Stimulated activated CD8-positive, alpha-beta memory T cell treated with anti-CD3 and anti-CD28 coated beads, Interleukin-4, amount 100 ng/mL, for 1 hour (primary cell): ENCODE measurements at places on chromosomes 12 and 14.

GRCh38 chr12:2372178-2372577, 319.4 kb downstream of the CACNA1C start:
- no peak for DNase-seq

DNA sequence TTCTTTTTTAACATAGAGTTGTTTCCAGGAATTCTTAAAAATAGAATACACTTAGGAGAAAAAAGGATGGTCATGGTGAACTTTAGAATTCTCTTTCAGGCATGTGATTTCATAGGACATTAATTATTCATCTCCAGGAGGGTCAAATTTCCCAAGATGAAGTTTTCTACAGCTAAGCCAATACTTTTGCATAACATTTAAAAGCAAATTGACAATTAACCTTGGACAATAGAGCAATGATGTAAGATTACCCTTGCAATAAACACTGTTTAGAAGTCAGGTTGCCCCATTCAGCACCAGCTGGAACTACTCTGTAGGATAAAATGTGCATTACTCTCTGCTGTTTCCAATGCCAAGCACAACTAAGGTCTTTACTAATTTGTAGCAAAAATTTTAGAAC, 49.5 kb downstream of the SIX1 start:
- DNase-seq, result no peak

DNA sequence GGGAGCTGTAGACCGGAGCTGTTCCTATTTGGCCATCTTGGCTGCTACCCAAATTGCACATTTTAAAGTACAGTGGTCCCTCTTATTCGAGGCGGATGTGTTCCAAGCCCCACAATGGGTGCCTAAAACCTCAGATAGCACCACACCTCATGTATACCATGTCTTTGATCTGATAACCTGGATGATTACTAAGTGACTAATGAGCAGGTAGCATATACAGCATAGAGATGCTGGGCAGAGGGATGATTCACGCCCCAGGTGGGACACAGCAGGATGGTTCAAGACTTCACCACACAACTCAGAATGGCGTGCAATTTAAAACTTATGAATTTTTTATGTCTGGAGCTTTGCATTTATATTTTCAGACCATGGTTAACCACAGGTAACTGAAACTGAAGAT, 255.0 kb downstream of the AKAP6 start:
- no peak for DNase-seq

DNA sequence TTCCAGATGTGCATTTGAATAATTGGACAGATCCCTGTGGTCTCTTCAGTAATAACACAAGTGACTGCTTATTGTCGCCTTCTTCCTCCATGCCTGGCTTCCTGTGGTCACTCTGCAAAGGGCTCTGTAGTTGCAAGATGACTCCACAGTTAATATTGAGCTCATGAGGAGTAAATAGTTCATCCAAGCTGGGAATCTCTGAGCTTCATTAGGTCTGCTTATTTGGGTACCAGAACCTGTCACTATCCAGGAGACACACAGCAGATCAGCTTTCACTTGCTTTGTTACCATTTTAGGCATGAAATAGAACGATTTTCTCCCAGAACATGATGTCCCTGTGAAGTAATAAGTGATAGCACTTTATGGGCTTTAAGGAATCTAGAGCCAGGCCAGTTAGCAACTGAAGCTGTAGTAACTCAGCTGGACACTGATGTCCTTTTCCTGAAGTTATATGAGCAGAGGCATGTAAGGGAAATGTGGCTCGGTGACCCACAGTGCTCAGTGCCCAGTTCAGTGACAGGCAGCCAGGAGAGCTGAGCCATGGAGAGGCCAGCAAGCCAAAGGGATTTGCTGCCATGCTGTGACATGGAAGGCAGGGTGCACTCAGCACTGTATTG, 50.1 kb downstream of the CRADD start:
- DNase-seq, result no peak

DNA sequence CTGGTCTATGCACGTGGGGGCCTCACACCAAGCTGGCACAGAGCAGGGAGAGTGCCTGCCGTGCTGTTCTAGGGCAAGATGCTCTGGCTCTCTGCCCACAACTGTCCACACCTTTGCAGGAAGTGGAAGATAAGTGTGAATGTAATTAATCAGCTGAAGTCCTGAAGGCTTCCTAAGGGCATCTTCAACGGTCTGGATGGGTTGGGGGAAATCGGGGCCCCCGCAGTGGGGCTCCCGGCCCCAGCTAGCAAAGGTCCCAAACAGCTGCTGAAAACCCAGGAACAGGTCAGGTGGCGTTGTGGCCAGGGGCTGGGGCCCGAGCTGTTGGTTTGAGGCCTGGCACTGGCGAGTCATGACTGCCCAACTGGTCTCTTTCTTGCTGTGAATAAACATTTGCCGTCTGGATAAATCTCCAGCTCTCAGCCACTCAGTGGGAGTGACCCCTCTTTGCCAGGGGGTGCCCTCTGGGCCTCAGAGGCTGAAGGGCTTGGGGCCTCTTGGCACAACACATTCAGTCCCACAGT, 6.7 kb upstream of the SLC25A29 start:
- DNase-seq, result no peak

DNA sequence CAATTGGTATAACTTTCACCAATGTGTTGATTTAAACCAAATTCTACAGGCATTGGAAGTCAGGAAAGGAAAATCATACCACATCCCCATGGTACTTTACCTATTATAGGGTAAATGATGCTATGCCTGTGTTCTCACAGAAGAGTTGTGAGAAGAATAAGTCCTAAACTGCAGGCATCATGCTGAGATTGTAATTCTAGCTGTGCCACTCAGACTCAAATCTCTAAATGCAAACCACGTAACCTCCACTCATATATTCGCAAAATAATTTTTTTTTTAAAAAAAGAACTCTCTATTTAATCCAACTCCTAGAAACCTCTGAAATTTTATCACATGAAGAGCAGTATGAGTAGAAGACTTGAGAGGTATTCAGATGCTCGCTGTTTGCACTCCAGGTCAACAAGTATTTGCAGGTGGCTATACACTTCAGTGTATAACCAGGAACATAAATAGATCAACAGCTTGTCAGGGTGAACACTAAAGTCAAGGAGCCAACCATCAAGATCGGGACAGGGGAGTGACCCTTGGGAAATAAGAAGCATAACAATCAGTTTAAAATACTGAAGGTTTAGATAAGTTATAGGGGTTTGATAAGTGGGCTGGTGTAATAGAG, 110.1 kb downstream of the SLC25A21 start:
- no peak for DNase-seq

DNA sequence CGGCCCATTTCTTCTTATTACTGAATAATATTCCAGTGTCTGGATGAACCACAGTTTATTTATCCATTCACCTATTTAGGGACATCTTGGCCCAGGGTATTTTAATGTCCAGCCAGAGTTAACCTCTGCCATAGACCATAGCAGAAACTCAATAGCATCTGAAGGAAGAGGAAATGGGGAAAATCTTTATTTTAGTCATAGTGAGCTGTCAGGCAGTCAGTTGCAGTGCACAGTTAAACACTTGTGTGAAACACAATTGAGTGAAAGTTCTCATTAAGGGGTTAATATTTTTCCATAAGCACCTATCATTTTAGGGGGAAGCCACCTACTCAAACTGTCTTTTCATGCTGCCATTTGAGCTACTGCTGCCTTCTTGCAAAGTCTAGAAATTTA, 197.3 kb upstream of the PPFIA2 start:
- no peak for DNase-seq

GRCh38 chr12:12684375-12685106, 11.4 kb downstream of the GPR19 start:
- DNase-seq, result no peak

- no peak for DNase-seq
These were observed 5.1 kb downstream of the PIANP start for GRCh38 chr12:6695313-6696045.

DNA sequence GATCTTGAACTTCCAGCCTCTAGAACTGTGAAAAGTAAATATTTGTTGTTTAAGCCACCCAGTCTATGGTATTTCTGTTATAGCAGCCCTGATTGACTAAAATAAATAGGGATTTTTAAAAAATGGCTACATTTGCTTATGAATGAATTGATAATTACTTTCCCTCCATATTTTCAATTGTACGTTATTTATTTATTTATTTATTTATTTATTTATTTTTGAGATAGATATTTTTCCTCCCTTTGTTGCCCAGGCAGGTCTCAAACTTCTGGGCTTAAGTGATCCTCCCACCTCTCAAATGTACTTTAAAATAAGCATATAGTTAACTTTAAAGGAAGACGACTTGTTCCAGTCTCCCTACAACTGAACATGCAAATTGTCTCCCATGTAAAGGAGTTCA, 76.0 kb upstream of the HMGA2 start:
- DNase-seq, result no peak

DNA sequence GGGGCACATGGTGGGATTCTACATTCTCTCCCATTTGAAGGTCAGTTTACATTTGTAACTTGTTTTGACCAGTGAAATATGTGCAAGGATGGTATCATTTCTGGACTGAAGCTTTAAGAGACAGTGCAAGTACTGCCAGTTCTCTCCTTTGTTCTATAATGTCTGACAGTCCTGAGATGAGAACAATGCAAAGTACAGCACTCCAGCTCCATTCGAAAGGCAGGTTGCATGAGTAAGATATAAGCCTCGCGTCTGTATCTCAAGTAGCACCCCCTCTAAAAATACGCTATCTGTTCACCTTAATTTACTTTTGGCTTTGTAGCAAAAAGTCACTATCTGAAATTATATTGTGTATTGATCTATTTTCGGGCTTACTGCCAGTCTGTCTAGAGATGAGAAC, 1122.2 kb upstream of the TMEM132C start:
- DNase-seq, result no peak

DNA sequence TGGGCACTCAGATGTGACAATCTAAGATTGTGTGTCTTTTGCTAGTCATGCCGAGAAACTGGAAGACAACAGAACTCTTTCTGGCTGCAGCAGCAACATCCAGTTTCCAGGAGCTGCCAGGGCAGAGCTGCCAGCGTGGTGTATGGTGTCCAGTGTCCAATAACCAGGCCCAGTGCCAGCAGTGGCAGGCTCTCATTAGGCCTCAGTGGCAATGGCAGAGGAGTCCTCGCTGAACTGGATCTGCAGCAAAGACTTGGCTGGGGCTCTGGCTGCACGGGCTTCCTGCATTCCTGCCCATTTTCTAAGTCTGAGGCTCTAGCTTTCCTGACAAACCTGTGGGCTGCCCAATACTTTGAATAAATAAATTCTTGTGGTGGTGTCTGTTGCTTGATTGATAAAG, 26.2 kb upstream of the PPM1A start:
- DNase-seq, result no peak

DNA sequence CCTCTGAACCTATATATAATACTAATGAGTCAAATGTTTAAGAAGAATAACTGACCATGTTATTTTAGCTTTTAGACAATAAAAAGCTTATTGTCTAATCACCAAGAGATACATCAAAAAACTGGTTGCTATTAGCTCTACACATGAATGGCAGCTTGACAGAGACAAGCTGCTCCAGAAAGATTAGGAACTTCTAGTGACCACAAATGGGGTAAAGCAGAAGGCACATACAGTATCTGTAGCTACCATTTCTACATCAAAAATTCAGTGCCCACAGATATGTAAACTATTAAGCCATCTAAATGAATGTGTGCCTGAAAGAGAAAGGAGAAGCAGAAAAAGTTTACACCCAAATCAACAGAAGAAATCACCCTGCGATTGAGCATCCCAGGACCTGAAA, 2.4 kb downstream of the AREL1 start:
- no peak for DNase-seq

GRCh38 chr12:48967991-48968390, 3.5 kb downstream of the WNT10B start:
- no peak for DNase-seq

DNA sequence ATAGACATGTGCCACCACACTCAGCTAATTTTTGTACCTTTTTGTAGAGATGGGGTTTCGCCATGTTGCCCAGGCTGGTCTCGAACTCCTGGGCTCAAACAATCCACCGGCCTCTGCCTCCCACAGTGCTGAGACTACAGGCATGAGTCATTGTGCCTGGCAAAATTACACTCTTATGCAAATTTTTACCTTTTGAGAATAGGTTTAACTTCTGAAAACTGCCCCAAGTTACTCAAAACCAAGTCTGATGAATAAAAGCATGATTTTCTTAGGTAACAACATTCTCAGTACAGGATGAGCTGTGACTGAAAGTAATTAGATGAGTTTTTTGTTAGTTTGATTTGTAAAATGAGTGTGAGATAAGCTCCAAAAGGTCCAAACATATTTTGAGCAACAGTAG, 166.0 kb downstream of the RPS29 start:
- DNase-seq, result no peak

DNA sequence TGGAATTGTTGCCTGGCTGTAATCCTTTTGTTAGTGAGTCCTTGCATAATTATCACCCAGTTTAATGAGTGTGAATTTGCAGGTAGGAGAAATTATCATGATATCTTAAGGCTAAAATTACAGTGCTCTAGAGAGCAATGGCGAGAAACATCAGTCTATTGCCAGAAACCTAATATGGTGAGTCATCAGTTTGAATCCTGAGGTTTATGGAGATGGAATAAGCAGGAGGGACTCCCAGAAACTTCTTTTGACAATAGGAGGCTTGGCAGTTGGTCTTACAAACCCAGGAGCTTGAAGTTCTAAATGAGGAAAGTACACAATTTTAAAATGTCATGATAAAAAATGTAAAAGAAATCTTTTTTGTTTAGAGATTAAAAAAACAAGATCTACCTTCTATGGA, 31.5 kb upstream of the CRADD start:
- DNase-seq, result no peak

DNA sequence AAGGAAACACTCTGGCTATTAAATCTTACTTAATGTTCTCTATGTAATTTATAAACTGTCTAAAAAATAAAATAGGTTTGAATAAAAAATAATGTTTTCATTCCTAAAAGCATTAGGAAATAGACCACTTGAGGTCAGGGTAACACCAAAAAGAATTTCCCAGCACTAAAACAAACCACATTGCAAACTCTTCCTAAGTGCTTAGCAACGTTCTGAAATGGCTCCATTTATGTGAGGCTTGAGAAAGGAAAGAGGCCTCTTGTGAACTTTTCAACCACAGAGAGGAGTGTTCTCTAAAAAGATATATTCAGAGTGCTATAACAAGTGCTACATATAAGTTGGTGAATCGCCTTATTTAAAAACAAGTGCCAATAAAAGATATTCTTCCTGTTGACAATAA, 42.7 kb downstream of the ALX1 start:
- no peak for DNase-seq

DNA sequence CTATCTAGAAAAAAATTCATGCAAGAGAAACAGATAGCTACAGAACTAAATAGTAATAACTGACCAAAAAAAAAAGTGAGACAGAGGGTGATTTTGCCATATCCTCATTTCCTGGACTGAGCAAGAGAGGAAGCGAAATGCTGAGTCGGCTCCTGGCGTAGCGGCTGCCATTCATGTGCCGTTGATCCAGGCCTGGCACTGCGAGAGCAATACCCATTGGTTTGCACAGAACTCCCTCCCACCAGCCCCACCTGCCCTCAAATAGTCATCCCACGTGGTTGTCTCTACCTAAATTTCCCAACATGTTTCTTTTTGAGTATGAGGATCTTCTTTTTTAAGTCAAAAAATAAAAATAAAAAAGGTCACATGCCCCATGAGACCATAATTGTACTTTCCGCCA, 9.4 kb upstream of the WNT5B start:
- DNase-seq, result no peak
